ENCODE measurements at places on chromosomes 11 and 22. TPM values are rescaled to one million over a fixed set of nuclear protein-coding genes. Genes with fewer than 3 reads are reported as not detected.

KRTAP5-10 gene
- not detected for total RNA-seq

ZNF70 gene
- 2.6 TPM for total RNA-seq

KDELR3 gene
- total RNA-seq: 5.6 TPM

LDHAL6A gene
- total RNA-seq: 0.59 TPM

FJX1 gene
- total RNA-seq: 18.4 TPM

TREH gene
- total RNA-seq: not detected

PKDREJ gene
- total RNA-seq: not detected

CEP57 gene
- total RNA-seq: 76.2 TPM

TMEM121B gene
- 7.2 TPM for total RNA-seq

KCNE3 gene
- 10.6 TPM for total RNA-seq

TEX54 gene
- total RNA-seq: not detected

KCNK4 gene
- 1.0 TPM for total RNA-seq

KCTD14 gene
- 19.1 TPM for total RNA-seq

KDM4E gene
- not detected for total RNA-seq

ZFTA gene
- 36.6 TPM for total RNA-seq

PTPN5 gene
- total RNA-seq: 4.9 TPM

MIAT gene
- total RNA-seq: 63.6 TPM

KRTAP5-2 gene
- not detected for total RNA-seq

HOATZ gene
- total RNA-seq: not detected

GRM5 gene
- 0.45 TPM for total RNA-seq

YAP1 gene
- 155 TPM for total RNA-seq

INS gene
- not detected for total RNA-seq

TSPAN4 gene
- 145 TPM for total RNA-seq
